ENCODE measurements at places on chromosomes 12 and 14.
A peak's percentile ranks its signal among the peaks of the same experiment; 100 is the strongest.

DNA sequence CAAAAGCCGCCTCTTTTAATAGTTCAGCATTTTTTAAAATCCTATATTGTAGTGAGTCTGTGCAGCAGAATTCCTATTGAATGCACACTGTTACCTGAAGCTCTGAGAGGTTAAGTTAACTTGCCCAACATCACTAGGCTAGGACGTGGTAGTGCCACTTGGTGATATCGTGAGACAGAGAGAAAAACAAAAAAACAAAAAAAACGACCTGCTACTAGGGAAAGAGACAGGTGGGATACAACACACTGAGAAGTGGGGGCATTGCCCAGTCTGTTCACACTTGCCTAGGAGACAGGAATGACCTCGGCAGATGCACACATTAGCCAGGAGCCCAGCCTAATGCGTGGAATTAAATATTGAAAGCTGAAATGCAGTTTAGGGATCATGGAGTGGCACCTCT lies 129.7 kb upstream of the CCND2 start:
- no peak for DNase-seq

DNA sequence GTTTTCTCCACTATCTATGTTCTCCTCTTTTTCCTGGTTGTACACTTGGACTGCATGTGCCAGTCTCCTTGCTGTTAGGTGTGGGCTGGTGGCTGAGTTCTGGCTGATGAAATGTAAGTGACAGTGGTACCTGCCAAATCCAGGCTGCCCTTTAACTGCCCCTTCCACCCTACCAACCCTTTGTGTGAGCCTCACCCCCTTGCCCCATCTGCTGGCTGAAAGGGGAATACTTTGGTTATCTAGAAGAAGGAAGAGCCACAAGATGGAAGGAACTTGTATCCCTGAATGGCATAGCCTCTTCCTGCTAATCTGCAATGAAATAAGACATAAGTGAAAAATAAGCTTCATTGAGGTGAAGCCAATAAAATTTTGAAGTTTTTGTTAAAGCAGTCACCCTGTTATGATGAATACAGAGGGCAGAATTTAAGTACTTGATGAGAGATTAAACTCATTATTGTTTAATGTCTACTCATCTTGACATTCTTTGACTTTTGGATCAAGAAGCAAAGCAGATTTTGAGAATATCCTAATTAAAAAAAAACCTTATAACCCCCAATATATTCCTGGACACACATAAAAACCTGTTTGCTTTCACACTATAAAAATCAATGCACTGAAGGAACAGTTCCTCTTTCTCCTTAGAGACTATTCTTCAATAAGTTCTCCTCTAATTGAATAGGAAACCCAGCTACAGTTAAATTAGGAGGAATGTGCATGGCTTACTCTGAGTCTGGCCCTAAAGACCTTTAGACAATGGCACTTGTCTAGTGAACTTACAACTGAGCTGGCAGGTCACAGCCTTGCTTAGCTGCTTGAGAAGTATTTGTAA lies 262.6 kb upstream of the BTG1 start:
- DNase-seq = no peak

DNA sequence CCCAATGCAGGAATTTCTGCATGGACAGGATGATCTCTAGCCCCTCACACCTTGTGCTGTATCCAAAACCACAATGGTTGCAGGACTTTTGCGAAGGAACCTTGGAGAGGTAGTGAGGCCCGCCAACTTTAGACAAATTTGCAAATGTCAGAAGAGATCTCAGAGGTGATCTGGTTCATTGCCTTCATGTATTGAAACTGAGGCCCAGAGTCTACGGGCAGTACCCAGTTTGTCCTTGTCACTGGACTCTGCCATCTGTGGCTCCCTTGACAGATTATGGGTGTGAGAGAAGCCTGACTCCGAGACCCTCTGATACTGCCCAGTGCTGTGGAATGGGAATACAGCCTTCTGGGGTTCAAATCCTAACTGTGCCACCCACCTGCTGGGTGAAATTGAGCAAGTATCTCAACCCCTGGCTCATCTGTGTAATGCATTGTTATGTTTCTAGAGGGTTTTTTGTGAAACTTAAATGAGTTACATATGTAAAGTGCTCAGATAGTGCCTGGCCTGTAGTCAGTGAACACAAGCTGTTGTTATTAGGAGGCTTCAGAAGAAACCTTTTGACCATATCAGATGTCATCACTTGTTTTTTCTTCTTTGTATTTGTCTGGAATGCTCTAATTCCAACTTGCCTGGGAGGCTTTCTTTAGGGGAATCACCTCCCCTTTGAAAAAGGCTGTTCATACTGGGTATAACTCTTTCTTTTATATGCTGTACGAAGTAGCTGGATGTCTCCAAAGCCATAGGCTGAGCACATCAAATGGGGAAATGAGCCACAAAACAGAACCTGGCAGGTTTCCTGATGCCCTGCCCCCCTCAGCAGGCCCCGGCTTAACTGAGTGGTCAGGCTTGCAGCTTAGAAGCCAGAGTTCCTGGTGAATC lies 71.4 kb upstream of the SRSF5 start:
- no peak for DNase-seq

- no peak for DNase-seq
Measured at GRCh38 chr12:106831699-106832098, 57.2 kb downstream of the RIC8B start.

DNA sequence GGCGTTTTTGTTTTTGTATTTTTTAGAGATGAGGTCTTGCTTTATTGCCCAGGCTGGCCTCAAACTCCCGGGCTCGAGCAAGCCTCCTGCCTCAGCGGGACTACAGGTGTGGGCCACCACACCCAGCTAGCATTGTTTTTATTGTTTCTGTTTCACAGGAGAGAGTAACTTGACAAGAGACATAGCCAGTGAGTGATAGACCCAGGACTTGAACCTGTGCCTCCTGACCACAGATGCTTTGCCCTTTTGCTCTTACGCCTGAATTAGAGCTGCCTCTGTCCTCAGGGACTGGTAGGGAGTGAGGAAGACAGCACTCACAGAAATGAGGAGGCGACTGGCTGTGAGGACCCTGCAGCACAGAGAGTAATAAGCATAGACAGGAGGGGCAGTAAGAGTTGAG lies 2.3 kb downstream of the EVL start:
- no peak for DNase-seq

DNA sequence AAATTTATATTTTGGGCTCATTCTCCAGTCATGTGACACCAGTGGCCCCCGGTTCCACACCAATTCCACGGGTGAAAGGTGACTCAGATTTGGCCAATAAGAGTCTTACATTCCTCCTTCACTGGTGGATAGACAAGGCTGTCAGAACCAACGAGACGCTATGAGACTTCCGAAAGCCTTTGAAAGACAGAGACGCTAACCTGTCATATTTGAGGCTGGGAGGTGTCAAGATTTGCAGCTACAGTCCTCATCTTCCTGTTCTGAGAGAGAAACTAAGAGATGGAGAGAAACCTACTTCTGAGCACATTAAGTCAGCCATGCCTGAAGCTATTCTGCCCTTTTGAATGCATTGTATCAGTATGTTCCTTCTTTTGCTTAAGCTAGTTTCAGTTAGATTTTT lies 171.2 kb downstream of the FLRT2 start:
- DNase-seq = no peak

- no peak for DNase-seq
Measured at GRCh38 chr12:24705741-24706358, 243.1 kb downstream of the BCAT1 start.

DNA sequence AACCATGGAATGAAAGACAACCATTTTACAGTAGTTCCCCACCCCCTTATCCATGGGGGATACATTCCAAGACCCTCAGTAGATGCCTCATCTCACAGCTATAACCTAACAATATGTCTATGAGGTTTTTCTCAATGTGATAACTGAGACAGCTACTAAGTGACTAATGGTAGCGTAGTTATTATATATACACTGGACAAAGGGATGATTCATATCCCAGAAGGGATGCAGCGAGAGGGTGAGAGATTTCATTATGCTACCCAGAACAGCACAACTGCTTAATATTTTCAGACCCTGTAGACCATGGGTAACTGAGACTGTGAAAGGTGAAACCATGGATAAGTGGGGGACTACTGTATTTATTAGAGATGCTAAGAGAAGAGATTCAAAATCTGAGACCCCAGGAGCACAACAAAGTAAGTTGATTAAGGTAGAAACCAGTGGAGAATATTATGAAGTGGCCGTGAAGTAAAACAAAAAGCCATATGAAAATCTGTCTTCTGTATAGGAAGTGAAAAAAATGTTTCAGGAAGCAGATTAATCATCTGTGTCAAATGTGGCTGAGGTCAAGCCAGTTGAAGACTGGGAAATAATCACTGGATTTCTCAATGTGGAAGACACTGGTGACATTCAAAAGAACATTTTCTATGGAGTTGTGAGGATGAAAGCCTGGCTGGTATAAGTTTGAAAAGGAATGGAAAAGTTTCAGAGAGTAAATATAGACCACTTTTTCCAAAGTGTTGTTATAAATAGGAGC lies 77.2 kb downstream of the RPL10L start:
- DNase-seq = no peak

DNA sequence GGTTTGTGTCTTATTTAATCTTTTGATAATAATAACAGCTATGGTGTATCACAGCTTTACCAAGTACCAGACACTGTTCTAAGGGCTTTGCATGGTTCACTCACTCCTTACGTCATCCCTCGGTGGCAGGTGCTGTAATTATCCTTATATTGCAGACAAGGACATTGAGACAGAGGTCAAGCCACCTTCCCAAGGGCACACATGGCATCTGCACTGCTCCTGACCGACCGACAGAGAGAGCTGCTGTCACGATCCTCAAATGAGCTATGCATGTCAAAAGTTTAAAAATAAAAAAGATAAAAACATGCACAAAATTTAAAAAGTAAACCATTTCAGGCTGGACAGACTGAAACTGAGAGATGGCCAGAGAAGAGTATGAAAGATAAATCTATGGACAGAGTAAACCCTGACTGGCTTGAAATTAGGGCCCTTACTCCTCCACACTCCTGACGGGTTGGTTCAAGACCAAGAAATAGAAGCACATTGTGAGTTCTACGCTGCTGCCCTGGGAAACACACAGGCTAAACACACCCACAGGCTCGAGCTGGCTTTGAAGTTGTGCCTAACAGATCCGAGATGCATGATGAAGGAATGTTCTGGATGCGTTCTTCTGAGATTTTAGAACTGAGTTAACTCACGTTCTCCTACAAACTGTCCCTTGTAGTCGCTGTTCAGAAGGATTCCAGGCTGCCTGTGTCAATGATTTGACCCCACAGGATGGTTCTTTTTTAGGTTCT lies 268.7 kb downstream of the ZFP36L1 start:
- no peak for DNase-seq

DNA sequence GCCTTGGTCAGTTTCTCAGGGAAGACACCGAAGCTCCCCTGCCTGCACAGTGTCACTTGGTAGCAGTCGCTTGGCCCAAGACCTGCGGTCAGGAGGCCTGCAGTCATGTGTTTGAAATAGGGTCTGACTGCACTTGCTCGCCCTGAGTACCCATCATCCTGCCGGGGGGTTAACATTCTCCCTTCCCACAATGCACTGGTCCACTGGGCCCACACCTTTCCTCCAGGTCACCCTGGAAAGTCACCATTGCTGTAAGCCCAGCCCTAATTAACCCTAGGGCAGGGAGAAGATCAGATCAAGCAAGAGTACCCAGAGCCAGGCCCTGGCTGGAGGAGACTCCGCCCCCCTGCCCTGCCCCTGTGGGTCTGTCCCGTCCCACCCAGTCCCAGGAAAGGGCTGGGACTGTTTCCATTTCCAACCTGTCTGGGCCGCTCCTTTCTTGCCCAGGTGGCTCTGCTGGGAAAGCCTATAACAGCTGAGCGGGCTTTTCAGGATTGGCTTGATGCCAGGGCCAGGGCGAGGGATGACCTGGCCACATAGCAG lies 87.1 kb downstream of the ZFP36L1 start:
- DNase-seq = no peak

DNA sequence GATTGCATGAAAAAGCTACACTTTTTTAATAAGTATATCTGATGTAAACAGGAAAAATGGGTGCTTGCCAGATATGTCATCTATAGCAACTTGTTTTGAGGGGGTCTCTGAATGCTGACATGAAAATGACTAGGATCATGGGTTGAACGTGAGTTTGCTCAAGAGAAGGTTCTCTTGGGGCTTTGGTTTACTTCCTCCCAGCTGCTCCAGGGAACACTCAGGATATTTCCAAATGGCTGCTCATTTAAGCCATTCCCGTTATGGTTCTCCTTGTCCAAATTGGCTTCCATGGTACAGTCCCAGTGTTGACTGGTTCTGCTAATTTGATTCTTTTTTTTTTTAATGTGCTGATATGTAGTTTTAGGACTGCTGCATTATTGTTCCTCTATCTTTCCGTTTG lies 118.3 kb downstream of the ETV6 start:
- DNase-seq = no peak

DNA sequence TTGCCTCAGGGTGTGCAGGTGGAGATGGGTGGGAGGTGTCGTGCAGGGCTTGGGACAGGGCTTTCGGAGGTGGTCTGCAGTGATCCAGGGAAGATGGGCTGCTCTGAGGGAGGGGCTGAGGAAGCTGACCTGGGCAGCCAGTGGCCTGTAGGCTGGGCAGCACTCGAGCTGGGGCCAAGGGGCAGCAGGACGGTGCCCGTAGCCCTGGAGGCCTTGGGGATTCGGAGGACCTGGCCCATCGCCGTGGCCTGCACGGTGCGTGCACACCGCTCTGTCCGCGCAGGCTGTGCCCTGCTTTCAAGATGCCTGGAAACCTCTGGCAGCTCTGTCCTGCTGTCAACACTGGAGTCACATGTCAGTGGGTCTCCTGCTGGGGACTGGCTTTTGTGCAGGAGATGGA lies 9.1 kb downstream of the PACS2 start:
- DNase-seq = no peak

GRCh38 chr12:3199551-3200031 lies 122.4 kb downstream of the TSPAN9 start:
- DNase-seq = peak; percentile 58

GRCh38 chr14:23566112-23566777 lies 1.3 kb downstream of the AP1G2 start:
- no peak for DNase-seq

DNA sequence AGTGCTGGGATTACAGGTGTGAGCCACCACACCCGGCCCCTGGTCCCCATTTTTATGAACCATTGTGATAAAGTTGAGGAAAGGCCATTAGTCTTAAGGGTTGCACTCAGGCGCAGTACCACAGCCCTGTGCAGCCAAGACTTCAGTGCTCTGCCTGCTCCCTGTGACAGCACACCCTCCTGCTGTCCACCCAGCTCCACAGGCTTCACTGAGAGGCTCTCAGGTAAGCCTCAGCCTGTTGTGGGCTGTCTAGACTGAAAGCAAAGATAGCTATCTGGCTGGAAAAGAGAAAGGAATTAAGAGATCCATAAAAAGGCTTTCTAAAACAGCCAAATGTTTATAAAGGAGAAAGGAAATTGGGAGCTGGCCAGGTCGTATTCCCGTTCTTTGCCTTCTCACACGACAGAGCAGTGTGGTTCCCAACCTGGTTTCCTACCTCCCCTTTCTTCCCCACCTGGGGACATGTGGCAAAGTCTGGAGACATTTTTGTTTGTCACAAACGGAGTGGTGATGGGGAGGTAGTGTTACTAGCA lies 19.1 kb upstream of the DNM1L start:
- no peak for DNase-seq

- DNase-seq = no peak
Measured at GRCh38 chr12:45050751-45051571, at the start of gene DBX2. TSS of gene DBX2 (minus strand) at chr12:45051099. CDS start at chr12:45050927, 172 bp downstream.
